ENCODE measurements at places on chromosomes 7 and 10.

DNA sequence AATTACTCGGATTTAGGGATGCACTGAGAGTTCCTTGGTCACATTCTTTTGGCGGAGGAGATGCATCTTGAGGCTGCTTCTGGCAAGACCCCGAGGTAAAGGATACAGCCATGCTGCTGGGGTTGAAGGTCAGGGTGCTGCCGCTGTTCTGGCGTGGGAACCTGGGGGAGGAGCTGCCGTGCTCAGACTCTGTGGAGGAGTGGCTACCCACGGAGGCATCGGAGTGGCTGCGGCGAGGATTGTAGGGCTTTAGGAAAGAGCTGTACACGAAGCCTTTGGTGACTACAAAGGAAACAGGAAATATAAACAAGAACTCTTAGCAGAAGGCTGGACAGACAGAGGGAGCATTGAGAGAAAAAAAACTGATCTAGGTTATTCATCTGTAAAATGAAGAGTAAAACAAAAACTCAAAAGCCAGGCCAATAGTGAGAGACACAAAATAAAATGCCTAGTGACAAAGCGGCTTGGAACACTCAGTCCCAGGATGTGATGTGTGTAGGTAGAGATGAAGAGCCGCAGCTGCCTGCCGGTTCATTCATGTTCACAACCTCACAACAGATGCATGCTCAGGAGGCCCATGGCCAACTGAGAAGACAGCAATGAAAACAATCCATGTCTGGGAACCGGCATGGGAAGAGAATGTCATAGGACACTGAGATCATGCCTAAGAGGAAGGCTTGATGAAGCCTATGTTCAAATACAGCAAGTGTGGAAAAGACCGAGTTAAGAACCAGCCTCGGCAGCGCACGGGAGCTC, 97.8 kb downstream of the ABCC2 start:
- DNase-seq: no peak

DNA sequence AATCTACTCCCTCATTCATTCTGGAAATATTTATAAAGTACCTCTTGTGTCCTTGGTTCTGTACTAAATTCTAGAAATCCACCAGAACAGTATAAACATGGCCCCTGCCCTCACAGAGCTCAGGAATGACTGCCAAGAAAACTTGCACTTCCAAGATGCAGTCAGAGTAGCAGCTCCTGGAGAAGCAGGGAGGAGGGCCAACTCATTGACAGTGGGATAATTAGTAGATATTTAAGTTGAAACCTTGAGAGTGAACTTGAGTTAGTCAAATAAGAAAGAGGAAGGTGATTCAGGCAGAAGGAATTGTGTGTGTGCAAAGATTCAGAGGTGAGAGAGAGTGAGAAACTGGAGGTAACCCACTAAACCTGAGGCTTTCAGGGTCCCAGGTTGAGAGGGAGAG, 182.2 kb upstream of the INHBA start:
- DNase-seq: no peak

- DNase-seq: no peak
These were observed 23.7 kb downstream of the GBF1 start for GRCh38 chr10:102269017-102269416.

- DNase-seq: no peak
These were observed 34.0 kb downstream of the C7orf25 start for GRCh38 chr7:42877862-42878261.

GRCh38 chr10:103564776-103565520, 71.4 kb downstream of the NEURL1 start:
- DNase-seq: no peak

GRCh38 chr10:110651044-110651958, 7.2 kb downstream of the RBM20 start:
- no peak for DNase-seq

GRCh38 chr10:10520491-10521385, 496.9 kb upstream of the CELF2 start:
- DNase-seq: no peak

GRCh38 chr7:128928882-128929788, 8.6 kb upstream of the IRF5 start:
- DNase-seq: no peak

GRCh38 chr7:69359003-69359700, 239.1 kb upstream of the AUTS2 start:
- no peak for DNase-seq

DNA sequence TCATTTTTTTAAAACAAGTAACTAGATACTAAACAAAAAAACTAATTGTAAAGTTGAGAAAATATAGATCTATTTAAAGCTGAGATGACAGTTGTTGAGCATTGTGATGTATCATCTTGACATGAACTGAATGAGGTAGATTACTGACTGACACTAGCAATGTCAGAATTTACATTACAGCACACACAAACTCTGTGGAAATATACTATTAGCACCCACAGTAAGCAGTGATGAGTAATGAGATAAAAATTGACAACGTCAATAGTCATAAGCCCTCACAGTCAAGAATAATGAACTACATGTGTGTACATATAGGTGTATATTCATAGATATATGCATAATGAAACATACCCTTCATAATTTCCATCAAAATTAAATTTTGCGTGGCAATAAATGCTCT, 368.4 kb downstream of the TFEC start:
- DNase-seq: no peak

- no peak for DNase-seq
These were observed 43.8 kb downstream of the DENND2A start for GRCh38 chr7:140596519-140597427.

DNA sequence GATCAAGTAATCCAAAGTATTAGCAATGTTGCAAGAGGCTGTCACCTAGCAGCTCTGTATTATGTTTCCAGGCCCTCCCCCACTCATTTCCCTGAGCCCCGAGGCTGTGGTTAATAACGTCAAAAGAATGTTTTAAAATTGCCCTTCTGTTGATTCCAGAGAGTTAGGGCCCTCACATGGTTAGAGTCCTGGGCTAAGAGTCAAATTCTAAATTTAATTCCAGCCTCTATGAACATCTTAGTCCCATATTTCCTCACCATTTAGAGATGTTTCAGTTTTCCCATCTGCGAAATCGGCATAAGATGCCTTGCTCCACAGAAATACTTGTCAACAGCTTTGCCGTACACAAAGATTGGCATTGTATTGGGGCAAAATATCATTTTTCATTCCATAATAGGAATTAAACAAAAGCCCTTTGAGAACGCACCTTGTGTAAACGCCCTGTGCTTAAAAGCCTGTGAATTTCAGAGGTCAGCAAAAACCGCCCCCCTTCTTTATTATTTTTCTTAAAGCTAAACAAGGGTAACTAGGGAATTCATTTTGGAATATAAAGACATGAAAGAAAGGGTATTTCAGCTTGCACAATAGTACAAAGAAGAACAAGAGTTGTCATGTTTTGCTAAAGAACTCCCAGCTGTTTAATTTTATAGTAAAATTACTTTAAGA, 135.8 kb downstream of the ARID5B start:
- no peak for DNase-seq

DNA sequence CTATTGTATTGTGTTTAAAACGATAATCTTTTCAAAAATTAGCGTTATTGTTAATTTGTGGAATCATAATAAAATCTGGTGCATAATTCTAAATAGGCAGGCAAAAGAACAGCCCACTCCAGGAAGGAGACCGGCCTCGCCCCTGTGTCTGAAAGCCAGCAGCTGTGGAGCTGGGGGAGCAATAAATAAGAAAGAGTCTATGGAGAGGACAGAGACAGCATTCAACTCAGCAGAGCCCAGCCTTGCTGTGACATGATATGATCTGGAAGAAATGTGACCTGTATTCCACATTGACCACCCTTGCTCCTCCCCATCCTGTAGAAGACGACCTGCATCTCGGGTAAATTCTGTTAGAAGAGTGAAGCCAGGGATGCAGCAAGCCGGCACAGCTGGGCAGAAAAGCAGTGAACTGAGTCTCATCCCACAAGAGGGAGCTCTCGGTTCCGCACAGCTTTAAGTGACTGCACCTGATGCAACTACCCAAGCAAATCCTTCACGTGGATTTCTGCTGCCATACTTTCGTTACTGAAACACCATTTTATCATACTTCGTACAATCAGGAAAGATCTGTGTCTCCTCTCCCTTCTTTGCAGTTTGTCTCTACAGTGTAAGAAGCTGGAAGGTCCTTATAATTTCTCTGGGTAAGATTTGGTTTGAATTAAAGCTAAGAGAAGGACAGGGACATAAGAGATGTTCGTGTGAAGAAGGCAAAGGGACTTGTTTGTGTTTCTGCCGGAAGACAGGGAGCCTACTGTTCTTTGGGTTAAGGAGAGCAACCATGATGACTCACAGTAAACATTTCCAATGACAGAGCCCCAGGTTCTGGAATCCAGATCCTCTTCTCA, 427.1 kb downstream of the GPAM start:
- DNase-seq: peak; percentile 1

DNA sequence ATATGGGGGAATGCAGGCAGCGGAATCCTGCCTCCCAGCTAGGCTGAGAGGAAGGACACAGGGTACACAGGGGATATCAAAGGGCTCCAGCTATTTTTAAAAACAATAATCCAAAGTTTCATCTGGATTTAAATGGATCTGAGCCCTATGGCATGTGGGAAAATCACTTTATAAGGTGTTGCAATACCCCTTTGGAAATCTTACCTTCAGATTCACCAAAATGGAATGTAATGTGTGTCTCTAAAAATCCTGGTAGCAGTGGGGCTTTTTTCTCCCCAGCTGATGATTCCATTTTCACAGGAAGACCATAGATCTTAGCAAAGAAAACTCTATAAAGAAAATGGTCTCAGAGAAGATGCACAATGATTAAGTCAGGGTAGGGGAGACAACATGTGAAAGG, 722.2 kb downstream of the PARD3 start:
- DNase-seq: no peak

GRCh38 chr10:52768001-52768532, 4.5 kb downstream of the MBL2 start:
- no peak for DNase-seq

DNA sequence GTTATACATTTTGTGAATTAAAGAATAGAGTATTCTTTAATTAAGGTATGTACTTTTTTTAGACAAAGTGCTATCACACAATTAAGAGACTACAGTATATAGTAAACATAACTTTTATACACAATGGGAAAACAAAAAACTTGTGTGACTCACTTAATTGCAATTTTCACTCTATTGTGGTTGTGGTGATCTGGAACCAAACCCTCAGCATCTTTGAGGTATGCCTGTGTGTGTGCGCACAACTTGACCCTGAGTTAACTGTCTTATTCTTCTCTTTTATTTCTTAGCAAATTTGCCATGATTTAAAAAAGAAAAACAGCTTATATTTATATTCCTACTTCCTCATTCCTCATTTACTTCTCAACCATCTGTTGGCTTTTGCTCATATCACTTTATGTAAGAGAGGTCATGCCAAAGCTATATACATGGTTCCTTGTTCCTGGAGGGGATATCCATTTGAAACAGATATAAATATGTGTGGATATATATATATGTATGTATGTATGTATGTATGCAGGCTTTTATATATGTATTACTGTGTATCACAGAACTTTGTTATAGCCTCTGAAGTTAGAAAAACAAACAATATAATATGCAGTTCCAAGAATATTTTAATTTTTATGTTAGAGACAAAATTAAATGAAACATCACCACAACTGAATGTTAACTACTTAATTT, 259.5 kb upstream of the HGF start:
- DNase-seq: no peak

GRCh38 chr10:112986544-112987190, 36.6 kb downstream of the TCF7L2 start:
- no peak for DNase-seq

GRCh38 chr7:11336432-11336831, 362.8 kb downstream of the PHF14 start:
- no peak for DNase-seq

GRCh38 chr7:93307131-93307660, 75.0 kb downstream of the VPS50 start:
- no peak for DNase-seq

All from SW 1271 (cell line).